ENCODE measurements at places on chromosomes 16 and 17.

DNA sequence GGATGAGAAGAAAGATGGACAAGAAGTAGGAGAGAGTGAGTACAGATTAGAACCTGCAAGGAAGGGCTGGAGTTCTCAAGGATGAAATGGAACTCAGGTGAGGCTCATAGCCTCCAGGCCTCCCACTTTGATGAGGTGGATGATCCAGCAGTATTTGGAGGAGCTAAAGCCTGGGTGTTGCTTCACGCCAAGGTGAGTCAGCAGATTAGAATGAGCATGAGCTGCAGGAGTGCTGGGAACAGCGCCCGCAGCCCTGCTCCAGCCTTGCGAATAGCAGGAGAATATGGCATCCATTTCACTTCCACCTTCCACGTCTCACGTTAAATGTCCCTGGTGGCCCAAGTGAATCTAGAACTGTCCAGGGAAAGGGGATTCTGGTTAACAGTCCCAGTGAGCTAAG, 94.4 kb upstream of the CPHXL start:
- DNase-seq, result no peak

GRCh38 chr17:80584176-80584905, 39.7 kb downstream of the RPTOR start:
- DNase-seq, result no peak

DNA sequence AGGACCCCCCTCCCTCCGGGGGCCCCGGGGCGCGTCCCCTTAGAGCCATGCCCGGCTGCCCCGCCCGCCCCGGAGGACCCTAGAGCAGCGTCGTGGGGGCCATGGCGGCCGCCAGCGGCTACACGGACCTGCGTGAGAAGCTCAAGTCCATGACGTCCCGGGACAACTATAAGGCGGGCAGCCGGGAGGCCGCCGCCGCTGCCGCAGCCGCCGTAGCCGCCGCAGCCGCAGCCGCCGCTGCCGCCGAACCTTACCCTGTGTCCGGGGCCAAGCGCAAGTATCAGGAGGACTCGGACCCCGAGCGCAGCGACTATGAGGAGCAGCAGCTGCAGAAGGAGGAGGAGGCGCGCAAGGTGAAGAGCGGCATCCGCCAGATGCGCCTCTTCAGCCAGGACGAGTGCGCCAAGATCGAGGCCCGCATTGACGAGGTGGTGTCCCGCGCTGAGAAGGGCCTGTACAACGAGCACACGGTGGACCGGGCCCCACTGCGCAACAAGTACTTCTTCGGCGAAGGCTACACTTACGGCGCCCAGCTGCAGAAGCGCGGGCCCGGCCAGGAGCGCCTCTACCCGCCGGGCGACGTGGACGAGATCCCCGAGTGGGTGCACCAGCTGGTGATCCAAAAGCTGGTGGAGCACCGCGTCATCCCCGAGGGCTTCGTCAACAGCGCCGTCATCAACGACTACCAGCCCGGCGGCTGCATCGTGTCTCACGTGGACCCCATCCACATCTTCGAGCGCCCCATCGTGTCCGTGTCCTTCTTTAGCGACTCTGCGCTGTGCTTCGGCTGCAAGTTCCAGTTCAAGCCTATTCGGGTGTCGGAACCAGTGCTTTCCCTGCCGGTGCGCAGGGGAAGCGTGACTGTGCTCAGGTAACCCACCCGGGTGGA, 759 bp downstream of the ALKBH5 start:
- DNase-seq, result peak; percentile 54

- DNase-seq, result no peak
Measured at GRCh38 chr17:12627177-12627629, 38.5 kb upstream of the MYOCD start.

- peak; percentile 62 for DNase-seq
Measured at GRCh38 chr16:31451681-31452351, 7.5 kb upstream of the ARMC5 start.

- DNase-seq, result no peak
Measured at GRCh38 chr17:42159796-42160530, 5.2 kb upstream of the RAB5C start.

- no peak for DNase-seq
Measured at GRCh38 chr16:82755570-82756282, 129.0 kb downstream of the CDH13 start.

GRCh38 chr16:31141489-31142108, 6.1 kb upstream of the PRSS8 start:
- no peak for DNase-seq

DNA sequence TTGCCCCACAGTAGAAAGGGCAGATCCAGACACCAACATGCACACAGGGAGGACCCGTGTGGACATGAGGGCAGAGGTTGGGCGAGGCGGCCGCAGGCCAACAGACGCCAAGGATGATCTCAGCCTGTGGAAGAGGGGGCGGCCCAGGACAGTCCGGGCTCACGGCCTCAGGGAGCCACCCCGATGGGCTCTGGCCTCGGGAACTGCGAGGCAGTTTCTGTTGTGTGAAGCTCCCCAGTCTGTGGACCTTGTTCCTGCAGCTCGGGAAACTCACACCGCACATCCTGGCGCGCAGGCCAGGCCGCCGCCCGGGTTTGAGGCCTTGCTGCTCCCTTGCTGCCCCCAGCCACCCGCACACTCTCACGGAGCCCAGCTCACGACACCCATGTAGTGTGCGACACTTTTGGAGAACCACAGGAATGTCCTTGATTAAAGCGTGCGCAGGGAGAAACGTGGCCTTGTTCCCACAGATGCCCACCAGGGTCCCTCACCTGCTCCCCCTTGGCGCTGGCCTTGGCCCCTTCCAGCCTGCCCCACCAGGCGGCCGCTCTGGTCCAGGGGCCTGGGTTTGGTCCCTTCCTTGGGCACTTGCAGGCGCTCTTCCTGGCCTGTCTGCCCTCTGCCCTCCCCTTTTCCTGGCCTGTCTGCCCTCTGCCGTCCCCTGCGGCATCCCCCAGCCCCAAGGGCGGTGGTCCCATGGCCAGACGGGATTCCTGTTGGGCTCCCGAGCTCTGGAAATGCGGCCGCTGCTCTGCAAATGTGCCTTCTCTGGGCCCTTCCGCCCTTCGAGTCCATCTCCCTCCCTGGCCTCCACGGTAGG, 9.3 kb upstream of the SLC38A10 start:
- DNase-seq, result no peak

DNA sequence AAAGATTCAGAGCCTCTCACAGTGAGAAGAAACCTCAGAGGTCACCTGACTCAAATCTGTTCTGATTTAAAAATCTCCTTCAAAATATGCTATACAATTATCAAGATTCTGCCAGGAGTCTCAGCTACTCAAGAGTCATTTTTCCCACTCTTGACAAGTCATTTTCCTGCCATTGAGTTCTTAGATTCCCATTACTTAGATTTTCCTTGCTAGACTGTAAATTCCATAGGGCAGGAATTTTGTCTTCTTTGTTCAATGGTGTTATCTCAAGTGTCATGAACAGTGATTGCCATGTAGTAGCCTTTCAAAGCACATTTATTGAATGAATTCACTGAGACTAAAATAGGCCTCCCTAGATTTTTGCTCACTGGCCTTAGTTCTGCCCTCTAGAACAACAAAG, 95.9 kb downstream of the PCTP start:
- no peak for DNase-seq

DNA sequence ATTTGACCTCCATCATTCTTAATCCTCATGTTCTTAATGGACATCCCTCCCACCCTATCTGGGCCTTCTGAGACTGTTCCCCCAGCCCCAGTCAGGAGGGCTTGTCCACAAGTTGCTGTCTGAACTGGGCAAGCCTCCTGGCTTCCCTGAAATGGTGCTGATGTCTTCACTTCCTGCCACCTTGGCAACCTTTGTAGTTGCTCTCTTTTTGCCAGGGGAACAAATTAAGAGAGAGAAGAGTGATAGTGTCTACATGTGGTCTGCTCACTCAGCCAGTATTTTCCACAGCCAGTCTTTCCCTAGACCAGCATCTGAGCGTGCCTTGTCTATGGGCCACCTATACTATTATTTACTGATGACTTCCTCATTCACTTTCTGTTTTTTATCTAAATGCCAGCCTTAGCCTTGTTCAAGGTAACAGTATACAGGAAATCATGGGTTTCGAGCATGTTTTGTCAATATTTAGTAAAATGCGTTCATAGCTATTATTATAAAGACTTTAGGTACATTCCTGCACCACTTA, 710.1 kb downstream of the MAF start:
- DNase-seq, result no peak

DNA sequence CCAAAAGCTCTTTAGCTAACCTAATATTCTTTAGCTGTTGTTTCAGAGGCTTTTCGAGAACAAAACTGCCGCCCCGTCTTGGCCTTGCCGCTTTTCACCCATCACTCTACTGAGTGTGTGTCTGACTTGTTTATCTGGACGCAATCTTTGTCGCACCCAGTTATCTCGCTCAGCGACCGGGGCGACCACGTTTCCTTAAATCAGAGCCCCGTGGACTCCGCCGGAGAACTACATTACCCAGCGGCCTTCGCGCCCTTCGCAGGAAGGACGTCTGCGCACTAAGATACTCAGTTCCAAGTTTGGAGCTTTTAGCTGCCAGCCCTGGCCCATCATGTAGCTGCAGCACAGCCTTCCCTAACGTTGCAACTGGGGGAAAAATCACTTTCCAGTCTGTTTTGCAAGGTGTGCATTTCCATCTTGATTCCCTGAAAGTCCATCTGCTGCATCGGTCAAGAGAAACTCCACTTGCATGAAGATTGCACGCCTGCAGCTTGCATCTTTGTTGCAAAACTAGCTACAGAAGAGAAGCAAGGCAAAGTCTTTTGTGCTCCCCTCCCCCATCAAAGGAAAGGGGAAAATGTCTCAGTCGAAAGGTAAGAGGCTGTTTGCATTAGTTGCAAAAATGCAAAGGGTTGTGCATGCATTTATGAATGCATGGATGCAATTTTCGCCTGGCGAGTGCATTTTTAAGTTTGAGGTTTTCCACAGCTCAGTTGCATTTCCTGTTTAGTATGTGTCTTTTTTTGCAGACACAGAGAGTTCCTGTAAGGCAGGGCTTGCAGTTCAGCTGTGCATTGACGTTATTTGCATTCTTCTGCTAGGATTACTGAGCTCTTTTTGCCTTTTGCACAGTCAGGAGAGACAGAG, at the start of gene MAP2K6:
MAP2K6 (plus strand) TSS at position 290 of the 867 bp plus-strand sequence; CDS start at position 578, 288 bp downstream.
- peak; percentile 66 for DNase-seq

DNA sequence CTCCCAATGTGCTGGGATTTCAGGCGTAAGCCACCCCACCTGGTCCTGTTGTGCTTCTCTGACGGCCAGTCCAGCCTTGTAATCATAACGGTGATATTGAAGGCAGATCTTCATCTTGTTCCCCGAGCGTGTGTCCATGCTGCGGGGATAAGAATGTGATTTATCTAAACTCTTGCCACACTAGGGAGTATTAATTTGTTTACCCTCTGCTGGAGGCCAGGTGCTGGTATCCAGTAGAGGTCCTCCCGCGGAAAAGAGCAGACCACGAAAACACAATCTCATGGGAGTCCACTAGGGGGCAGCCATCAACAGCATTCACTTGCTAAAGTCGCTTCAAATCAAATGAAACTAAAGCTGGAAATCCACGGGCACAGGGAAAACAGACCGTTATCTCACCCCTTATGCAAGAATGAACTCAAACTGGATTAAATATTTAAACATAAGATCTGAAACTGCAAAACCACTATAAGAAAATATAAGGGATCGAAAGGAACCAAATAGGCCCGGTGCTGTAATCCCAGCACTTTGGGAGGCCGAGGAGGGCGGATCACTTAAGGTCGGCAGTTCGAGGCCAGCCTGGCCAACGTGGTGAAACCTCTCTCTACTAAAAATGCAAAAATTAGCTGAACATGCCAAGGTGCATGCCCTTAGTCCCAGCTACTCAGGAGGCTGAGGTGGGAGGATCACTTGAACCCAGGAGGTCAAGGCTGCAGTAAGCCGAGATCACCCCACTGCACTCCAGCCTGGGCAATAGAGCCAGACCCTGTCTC, 22.3 kb upstream of the RBBP6 start:
- DNase-seq, result peak; percentile 56

- no peak for DNase-seq
Measured at GRCh38 chr16:84207251-84207650, 16.3 kb downstream of the ADAD2 start.

DNA sequence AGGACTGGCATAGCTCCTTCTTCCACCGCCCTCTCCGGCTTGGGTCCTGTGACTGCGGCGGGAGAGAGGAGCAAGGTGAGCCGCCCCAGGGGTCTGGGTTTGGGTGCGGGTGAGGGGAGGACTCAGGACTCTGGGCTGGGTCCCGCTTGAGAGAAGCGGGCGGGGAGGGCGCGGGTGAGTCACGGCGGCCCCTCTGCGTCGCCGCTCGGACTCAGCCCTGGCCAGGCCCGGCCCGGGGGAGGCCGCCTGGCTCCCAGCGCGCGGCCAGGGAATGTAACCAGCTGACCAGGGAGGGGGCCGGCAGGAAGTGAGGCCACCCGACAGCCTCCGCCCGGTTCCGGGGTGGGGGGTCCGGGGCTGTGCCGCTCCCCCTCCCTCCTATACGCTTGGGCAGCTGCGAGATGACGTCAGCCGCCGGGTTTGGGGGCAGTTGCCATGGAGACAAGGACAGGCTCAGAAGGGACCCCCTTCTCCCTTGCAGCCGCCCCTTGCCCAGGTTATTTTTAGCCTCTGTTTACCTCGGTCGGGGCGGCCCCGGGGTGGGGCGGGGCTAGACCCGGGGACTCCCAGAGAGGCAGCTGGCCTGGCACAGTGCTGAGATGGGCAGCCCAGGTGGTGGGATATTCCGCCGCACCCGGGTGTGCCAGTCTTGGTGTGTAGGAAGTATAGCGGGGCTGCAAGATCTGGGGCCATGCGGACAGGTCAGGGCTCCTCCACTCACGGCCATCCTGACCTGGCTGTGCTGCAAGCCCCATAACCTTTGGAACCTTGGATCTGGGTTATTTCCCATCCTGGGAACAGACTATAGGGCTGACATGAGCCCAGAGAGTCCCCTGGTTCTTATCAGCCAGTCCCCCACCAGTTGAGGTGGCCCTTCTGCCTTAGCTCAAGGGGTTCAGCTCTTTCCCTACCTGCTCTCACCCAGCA, 1.6 kb downstream of the RIPOR1 start:
- DNase-seq, result peak; percentile 64

GRCh38 chr16:58661199-58661830, 23.3 kb downstream of the SLC38A7 start:
- no peak for DNase-seq

- DNase-seq, result no peak
Measured at GRCh38 chr17:2062571-2063183, 7.8 kb downstream of the HIC1 start.

GRCh38 chr17:11601661-11602060, 3.4 kb downstream of the DNAH9 start:
- no peak for DNase-seq

DNA sequence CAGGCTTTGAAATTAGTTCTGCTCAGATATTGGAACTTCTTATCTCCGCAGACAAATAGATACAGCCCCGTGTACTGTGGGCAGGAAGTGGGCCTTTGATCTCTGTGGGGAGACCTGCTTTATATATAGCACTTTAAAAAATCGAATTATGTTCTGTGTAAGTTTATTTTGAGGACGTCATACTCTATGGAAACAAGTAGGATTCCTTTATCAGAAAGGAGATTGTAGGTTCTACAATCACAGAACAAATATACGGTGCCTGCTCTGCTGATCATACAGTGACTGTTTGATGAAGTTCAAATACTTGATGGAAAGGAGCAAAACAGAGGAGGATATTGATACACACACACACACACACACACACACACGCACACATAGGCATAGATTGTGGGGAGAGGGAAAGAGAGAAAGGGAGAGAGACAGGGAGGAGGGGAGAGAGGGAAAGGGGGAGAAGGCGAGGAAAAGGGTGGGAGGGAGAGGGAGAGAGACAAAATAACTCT, 14.7 kb upstream of the TMEM220 start:
- DNase-seq, result no peak

GRCh38 chr16:47018223-47018891, 44.9 kb upstream of the DNAJA2 start:
- no peak for DNase-seq

- DNase-seq, result no peak
Measured at GRCh38 chr16:6926762-6927161, 405.9 kb upstream of the RBFOX1 start.

Data from mesothelial cell of epicardium (in vitro differentiated cells).